ENCODE measurements at places on chromosomes 7 and 10. TPM values are rescaled to one million over a fixed set of nuclear protein-coding genes. Genes with fewer than 3 reads are reported as not detected.

The KCNMA1 gene
- 0.05 TPM for total RNA-seq

The VSTM4 gene
- total RNA-seq: 1.0 TPM

The GFRA1 gene
- 51.3 TPM for total RNA-seq

The PARP12 gene
- total RNA-seq: 107 TPM

The SLC26A3 gene
- not detected for total RNA-seq

The CDK14 gene
- total RNA-seq: 3.2 TPM

The DENND10 gene
- total RNA-seq: 65.9 TPM

The ZC3HAV1L gene
- total RNA-seq: 16.4 TPM

The FLNC gene
- 117 TPM for total RNA-seq

The MRPL32 gene
- total RNA-seq: 74.0 TPM

The OR6B1 gene
- total RNA-seq: not detected

The GPRIN2 gene
- 0.09 TPM for total RNA-seq

The KLF14 gene
- not detected for total RNA-seq

The CPED1 gene
- total RNA-seq: 2.3 TPM

The WDR37 gene
- 24.3 TPM for total RNA-seq

The TMEM196 gene
- not detected for total RNA-seq

The KCND2 gene
- total RNA-seq: 0.17 TPM

The CYP3A4 gene
- not detected for total RNA-seq

The ZNF239 gene
- 0.51 TPM for total RNA-seq

The DPY19L1 gene
- total RNA-seq: 91.5 TPM

The TMEM120A gene
- 43.4 TPM for total RNA-seq

The ERV3-1 gene
- 7.7 TPM for total RNA-seq

The ASB10 gene
- not detected for total RNA-seq

The SPDYE1 gene
- not detected for total RNA-seq

The MICU1 gene
- total RNA-seq: 48.8 TPM

The RNF148 gene
- total RNA-seq: 2.6 TPM

The STRA8 gene
- not detected for total RNA-seq

The SPDYE16 gene
- not detected for total RNA-seq

The MEOX2 gene
- 53.9 TPM for total RNA-seq

The HGF gene
- total RNA-seq: 3.4 TPM

The TRIM8 gene
- total RNA-seq: 124 TPM

The VPS26A gene
- 34.5 TPM for total RNA-seq

The SPDYE2B gene
- total RNA-seq: not detected
